ENCODE measurements at places on chromosomes 16 and 17. TPM values are rescaled to one million over a fixed set of nuclear protein-coding genes. Genes with fewer than 3 reads are reported as not detected.
A peak's percentile ranks its signal among the peaks of the same experiment; 100 is the strongest.

DNAI2 gene
- total RNA-seq: not detected

HS3ST4 gene
- total RNA-seq: not detected

COASY gene
- 45.6 TPM for total RNA-seq

TMEM220 gene
- total RNA-seq: 9.8 TPM

EFNB3 gene
- 0.11 TPM for total RNA-seq

ATP2A1 gene
- 0.11 TPM for total RNA-seq

CRISPLD2 gene
- total RNA-seq: 38.1 TPM

SOST gene
- not detected for total RNA-seq

HBZ gene
- not detected for total RNA-seq

MINK1 gene
- total RNA-seq: 50.7 TPM

PSMC3IP gene
- 3.4 TPM for total RNA-seq

MYH8 gene
- not detected for total RNA-seq

PIRT gene
- total RNA-seq: not detected

SPN gene
- 1.3 TPM for total RNA-seq

CTRB2 gene
- not detected for total RNA-seq

DNA sequence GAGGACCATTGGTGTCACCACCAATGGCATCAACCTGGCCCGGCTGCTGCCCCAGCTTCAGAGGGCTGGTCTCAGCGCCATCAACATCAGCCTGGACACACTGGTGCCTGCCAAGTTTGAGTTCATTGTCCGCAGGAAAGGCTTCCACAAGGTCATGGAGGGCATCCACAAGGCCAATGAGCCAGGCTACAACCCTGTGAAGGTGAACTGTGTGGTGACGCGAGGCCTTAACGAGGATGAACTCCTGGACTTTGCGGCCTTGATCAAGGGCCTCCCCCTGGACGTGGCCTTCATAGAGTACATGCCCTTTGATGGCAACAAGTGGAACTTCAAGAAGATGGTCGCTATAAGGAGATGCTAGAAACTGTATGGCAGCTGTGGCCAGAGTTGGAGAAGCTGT is 111.9 kb upstream of the SIAH1 start:
- no peak for DNase-seq

DNA sequence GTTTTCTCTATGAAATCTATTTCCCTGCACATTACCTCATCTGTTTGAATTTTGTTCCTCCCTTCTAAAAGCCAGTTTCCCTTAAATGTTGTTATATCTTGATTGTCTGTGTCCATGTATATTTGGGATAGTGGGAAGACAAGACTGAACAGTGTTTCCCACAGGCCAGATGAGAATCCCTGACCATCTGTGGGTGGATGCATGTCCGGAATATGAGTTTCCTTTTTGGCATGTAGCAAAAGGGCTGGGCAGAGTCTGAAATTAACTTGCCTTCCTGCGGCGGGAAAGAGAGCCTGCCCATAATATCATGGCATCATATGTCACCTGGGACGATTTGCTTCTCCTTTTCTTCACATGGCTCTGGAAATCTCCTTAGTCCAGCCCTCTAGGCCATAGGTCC is 385.8 kb upstream of the MAF start:
- no peak for DNase-seq

DNA sequence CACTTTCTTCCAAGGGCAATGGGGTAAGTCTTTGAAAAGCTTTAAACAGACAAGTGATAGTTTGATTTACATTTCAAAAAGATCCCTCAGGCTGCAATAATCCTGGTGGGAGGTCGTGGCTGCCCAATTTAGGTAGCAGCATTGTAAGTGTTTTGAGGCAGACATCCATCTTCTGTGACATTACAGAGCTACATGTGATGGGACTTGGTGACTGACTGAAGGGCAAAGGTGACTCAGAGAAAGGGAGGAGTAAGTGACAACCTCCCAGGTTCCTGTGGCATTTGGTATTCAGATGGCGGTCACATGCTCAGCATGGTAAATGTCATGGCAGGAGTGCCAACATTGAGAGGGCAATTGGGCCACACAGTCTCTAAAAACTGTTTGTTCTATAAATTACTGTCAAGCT is 26.5 kb downstream of the STAT3 start:
- DNase-seq: no peak

- no peak for DNase-seq
These were observed 458.9 kb downstream of the CDH13 start for GRCh38 chr16:83085660-83086059.

DNA sequence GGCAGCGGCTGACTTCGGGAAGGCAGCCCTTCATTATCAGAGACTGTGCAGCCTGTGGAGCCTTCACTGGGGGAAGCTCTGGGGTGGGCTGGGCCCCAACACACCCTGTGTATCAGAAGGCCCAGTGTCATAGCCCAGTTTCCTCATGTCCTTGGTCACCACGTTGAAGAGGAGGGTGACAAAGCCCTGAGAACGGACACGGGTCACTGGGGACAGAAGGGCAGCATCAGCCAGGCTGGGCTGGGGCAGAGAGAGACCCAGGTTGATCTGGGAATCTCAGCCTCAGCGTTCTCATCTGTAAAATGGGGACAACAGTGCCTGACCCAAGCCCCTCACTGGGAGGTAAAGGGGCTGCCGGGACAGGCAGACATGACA is 19.3 kb downstream of the B9D1 start:
- DNase-seq: no peak

- DNase-seq: no peak
These were observed 3.5 kb downstream of the GNG13 start for GRCh38 chr16:797120-797420.

- DNase-seq: no peak
These were observed 177.1 kb upstream of the WSCD1 start for GRCh38 chr17:5892921-5893675.

GRCh38 chr17:76271669-76272540 is 6.8 kb downstream of the UBALD2 start:
- peak; percentile 78 for DNase-seq

DNA sequence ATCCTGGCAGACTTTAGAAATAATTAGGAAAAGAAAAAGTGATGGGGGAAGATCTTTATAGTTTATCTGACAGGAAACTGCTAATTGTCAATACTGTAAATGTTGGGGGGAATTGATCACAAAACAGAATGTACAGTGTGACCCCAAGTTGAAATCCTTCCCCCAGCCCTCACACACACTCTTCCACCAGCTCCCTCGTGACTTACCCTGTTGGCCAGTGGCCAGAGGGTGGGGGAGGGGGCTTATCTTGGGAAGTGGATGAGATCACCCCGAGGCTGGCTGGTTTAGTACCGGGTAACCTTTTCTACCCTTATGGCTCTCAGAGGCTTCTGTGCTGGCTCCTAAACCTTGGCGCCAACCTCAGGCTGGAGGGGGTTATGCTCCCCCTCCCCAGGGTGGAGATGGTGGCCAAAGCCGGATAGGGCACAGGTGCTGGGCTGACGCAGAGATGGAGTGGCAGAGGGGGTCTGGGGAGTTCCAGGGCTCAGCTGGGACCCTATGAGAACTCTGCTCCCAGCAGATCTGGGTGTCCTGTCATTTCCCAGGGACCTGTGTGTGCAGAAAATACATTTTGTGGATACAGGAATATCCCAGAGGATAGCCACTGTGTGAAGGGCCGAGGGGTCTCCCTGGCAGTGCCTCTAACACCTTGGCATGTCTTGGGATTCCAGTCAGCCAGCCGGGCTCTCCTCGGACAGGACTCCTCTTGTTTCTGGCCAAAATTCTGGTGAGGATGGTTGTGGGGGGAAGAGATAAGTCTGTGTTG is 18.6 kb downstream of the CDH16 start:
- no peak for DNase-seq

DNA sequence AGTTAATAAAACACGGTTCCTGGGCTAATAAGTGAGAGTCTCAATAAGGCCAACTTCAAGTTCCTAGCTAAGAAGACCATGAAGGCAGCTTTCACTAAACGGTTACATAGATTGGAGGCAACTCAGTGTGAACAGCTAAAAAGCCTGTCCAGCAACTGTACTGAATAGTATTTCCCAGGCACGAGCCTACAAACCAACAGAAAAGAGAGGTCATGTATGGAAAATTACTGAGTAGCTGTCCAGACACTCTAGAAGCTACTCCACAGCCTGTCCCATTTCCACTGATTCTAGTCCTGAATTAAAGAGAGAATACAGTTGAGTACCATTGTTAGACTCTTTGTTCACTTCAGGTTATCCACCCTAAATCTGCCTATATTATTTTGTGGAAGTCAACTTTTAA is 36.5 kb upstream of the C17orf78 start:
- DNase-seq: no peak

GRCh38 chr17:72569148-72569946 is 448.5 kb downstream of the SOX9 start:
- DNase-seq: no peak

- DNase-seq: no peak
These were observed 31.3 kb downstream of the ZCCHC14 start for GRCh38 chr16:87461466-87461991.

GRCh38 chr16:79278506-79278905 is 322.0 kb downstream of the MAF start:
- DNase-seq: no peak

- DNase-seq: no peak
These were observed 60.2 kb downstream of the TEX2 start for GRCh38 chr17:64202683-64203344.

GRCh38 chr16:66189951-66190350 is 176.5 kb upstream of the CDH5 start:
- DNase-seq: no peak

GRCh38 chr17:19243838-19244237 is 6.7 kb downstream of the EPN2 start:
- no peak for DNase-seq

- DNase-seq: no peak
These were observed 25.5 kb downstream of the MYOCD start for GRCh38 chr17:12691173-12691572.

DNA sequence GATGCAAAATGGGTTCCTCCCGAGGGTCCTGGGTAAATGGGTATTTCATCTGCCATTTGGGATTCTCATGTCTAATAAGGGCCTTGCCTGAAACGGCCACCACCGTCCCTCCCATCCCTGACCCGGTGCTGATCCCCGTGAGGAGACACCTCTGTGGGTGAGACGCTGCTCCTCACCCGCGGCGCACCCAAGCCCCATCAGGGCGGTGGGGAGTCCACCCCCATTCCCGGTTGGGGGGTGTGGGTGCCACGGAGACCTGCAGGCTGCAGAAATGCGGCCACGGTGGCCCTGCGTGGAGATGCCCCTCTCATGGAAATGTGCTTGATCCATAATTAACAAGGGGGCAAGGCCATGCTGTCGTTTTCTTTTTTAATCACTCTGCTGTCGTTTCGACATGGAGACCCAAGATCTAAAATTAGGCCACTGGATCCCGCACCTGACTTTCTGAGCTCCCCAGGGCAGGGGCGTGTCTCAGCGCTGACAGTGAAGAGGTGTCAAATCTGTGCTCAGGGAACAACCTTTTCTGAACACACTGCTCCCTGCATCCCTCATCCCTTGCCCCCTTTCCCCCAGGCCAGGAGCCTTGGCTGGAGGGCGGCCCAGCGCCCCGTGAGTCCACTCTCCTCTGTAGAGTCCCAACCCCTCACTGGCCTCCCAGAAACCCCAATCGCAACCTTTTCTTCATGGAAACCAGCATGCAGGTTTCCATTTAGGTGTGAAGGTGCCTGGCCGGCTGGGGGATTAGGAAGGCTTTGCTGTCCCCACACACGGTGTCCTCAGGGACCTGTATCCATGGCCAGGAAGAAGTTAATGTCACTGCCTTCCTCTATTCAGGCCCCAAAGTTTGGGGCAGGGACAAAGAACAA is 38.9 kb downstream of the PEMT start:
- no peak for DNase-seq

GRCh38 chr16:31351942-31352325 is 3.0 kb upstream of the ITGAX start:
- DNase-seq: peak; percentile 76

GRCh38 chr16:80654094-80654862 is 113.5 kb downstream of the DYNLRB2 start:
- no peak for DNase-seq

GRCh38 chr16:86414991-86415740 is 95.2 kb upstream of the FOXF1 start:
- no peak for DNase-seq

DNA sequence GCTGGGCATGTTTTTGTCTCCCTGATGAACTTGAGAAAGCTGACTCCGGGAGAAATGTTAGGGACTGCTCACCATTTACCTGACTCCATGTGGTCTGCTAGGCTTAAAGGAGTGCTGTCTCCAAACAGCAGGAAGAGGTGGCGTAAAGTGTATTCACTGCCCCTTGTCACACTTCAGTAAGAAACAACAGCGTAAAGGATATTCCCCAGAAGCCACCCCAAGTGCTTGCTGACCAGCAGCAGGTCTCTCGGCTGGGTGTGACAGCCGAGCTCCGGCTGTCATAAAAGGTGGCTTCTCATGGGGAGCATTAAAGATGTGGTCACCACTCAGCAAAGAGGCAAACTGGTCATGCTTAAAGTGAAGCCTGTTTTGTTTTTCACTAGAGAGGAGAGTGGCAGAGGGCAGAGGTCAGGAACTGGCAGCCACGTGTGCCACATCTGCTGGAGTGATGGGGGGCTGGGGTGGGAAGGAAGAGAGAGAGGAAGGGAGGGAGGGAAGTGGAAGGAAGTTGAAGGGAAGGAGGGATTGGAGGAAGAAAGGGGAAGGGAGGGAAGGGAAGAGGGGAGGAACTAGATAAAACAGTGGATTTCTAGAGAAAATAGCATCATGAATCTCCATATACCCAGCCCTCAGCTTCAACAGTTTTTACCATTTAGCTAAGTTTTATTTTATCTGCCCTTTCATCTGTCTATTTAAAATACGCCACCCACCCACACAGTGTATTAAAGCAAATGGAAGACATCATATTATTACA is 119.3 kb downstream of the CLEC16A start:
- no peak for DNase-seq
